Hepatocyte (in vitro differentiated cells): ENCODE measurements at places on chromosomes 11 and 22. TPM values are rescaled to one million over a fixed set of nuclear protein-coding genes. Genes with fewer than 3 reads are reported as not detected.

LRP4 gene
- 7.1 and 8.0 TPM in 2 replicates for total RNA-seq

RCOR2 gene
- 4.3 and 4.4 TPM in 2 replicates for total RNA-seq

GRCh38 chr11:26662916-26663315 lies 58.9 kb downstream of the SLC5A12 start:
- H3K27ac ChIP-seq = no peak overlapping the region
- H3K4me1 ChIP-seq = no peaks in the 10 kb centered on the region
- DNase-seq = no peak
- no peaks in the 10 kb centered on the region for H3K27me3 ChIP-seq
- H3K4me3 ChIP-seq = no peak overlapping the region

- H3K4me1 ChIP-seq = no peaks in the 10 kb centered on the region
- no peak overlapping the region for H3K27ac ChIP-seq
- H3K4me3 ChIP-seq = no peak overlapping the region
- no peak for DNase-seq
These were observed 82.6 kb downstream of the APIP start for GRCh38 chr11:34833602-34834001.

DNA sequence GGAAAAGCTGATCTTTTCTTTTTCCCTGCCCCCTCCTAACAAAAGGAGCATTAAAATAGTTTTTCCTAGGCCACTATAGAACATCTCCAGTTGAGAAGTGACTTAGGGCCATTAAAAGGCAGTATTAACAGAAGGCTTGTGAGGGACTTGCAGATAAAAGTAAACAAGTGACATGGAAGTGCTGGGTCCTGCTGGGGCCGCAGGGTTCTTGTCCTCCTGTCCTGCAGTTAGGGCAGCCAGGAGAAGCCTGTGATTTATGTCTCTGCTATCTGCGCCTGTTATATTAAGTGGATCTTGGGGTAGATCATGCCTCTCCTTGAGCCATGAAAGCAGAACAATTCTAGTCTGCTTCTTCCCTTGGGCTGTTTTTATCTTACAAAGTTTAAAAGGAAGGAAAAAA lies 271.4 kb upstream of the C11orf87 start:
- H3K36me3 ChIP-seq = no peaks in the 10 kb centered on the region
- no peak overlapping the region for H3K4me3 ChIP-seq
- no peaks in the 10 kb centered on the region for H3K27me3 ChIP-seq
- DNase-seq = no peak
- no peaks in the 10 kb centered on the region for H3K4me1 ChIP-seq
- H3K27ac ChIP-seq = no peak overlapping the region

DNA sequence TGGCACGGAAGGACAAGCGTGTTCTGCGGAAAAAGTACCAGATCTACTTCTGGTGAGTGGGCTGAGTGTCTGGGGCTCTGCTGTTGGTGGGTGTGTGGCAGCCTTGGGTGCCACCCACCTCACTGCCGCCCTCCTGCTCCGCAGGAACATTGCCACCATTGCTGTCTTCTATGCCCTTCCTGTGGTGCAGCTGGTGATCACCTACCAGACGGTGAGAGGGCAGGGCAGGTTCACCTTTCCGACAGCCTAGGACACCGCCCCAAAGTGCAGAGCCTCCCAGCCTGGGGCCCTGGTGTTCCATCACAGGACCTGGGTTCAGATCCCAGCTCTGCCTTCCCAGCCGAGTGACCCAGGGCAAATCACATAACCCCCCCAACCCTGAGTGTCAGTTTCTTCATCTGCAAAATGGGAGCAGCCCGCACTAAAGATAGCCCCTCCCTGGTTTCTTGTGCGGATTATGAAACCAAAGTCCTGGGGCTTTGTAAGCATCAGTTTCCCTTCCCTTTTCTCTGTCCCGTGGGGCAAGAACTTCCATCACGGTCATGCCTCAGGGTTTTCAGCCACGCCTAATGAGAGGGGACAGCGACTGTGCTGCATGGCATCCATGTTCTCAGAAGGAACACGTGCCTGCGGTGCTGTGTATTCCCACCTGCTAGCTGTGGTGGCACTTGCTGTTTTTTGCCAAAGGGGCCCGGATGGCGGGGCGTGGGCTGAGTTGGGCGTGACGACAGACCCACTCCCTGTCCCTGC lies 9.8 kb upstream of the TAGLN start:
- H3K36me3 ChIP-seq = no peaks in the 10 kb centered on the region
- H3K27me3 ChIP-seq = no peaks in the 10 kb centered on the region
- H3K27ac ChIP-seq = no peak overlapping the region
- H3K4me1 ChIP-seq = no peaks in the 10 kb centered on the region

DNA sequence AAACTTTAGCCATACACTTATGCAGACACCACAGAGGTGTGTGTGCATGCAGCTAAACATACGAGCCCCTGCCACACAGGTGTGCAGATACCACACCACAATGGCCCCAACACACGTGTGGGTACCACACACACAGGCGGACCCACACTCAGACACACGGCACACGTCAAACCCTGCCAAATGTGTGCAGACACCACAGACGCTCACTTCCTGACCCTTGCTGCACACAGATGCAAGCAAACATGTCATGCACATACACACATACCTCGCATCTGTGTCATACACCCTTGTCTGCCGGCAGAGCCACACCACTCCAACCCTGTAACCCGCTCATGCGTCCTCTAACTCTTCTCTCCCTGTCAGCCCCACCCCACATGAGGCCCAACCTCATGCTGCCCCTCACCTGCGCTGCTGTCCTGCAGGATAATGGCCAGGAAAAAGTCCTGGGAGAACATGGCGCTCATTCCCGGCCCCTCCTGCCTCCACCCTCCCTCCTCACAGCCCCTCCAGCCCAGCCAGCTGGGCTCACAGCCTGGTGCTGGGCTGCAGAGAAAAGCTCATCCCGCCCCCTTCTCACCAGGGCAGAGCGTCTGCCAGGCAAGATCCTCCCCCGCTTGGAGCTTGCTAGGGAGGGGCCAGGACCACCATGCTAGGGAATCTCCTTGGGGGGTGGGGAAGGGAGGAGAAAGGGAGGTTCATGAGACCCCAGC lies 14.2 kb downstream of the SMPD1 start:
- H3K27me3 ChIP-seq = no peaks in the 10 kb centered on the region
- no peak for DNase-seq
- H3K4me1 ChIP-seq = peaks cover 7% of the 10 kb centered on the region
- H3K4me3 ChIP-seq = no peak overlapping the region

MS4A7 gene
- total RNA-seq = 0.16 and 0.60 TPM in 2 replicates

- no peak overlapping the region for H3K4me3 ChIP-seq
- H3K27ac ChIP-seq = no peak overlapping the region
- no peaks in the 10 kb centered on the region for H3K36me3 ChIP-seq
These were observed 1.3 kb downstream of the MRPL23 start for GRCh38 chr11:1948389-1948788.

DNA sequence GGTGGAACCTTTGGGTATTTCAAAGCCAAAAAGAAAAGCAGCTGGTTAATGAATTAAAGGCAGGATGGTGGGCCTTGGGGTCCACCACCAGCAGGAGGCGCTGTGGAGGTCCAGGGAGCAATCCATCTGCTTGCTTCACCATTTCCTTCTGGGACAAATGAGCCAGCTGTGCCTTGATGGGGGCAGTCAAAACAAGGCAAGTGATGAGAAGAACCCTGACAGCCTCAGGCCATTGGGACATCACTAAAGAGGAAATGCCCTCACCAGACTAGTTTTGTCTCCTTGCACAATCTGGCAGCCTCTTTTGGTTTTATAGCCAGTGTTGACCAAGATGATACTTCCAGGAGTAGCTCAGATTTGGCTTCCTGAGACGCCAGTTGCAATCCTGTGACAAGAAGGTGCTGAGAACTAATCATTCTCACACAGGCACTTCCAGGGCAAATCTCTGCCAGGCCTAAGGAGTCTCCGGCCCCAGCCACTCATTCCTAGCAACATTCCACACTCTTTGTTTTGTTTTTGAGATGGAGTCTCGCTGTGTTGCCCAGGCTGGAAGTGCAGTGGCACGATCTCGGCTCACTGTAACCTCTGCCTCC lies 38.2 kb upstream of the WEE1 start:
- peaks cover 18% of the 10 kb centered on the region for H3K4me1 ChIP-seq
- DNase-seq = peak; percentile 59
- no peak overlapping the region for H3K27ac ChIP-seq
- H3K4me3 ChIP-seq = no peak overlapping the region

DNA sequence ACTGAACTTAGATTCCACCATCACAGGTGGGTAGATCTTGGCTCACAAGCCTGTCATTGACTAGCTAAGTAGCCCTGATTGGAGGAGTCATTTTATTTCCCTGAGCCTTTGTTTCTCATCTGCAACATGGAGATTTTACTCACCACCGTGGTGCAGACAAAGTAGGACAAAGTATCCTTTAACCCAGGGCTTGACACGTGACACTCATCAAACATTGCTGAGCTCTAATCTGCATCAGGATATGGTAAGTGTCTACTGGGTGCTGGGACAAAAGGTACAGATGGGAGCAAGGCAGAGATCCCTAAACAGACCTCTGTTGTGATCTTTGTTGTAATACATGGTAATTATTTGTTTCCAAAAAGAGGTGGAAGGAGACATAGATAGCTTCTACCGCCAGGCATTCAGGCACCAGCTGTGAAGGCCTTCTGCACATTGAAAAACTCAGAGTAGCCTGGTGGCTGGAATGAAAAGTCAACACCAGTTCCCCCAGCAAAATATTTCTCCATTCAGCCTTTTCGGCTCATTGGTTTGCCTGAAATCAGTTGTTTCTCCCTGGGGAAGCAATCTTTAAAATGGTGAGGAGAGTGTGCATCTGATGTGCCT lies 18.3 kb upstream of the MICAL2 start:
- peaks cover 38% of the 10 kb centered on the region for H3K4me1 ChIP-seq
- peak; percentile 57 for DNase-seq
- H3K4me3 ChIP-seq = no peak overlapping the region
- H3K27ac ChIP-seq = peak overlapping the region; percentile 84

TMPRSS4 gene
- 10.9 and 12.9 TPM in 2 replicates for total RNA-seq

GRCh38 chr22:33056108-33056507 lies 2.1 kb downstream of the SYN3 start:
- no peak for DNase-seq
- no peaks in the 10 kb centered on the region for H3K36me3 ChIP-seq
- H3K27ac ChIP-seq = no peak overlapping the region
- H3K4me3 ChIP-seq = no peak overlapping the region

CCDC116 gene
- 0.20 and 0.30 TPM in 2 replicates for total RNA-seq

DNA sequence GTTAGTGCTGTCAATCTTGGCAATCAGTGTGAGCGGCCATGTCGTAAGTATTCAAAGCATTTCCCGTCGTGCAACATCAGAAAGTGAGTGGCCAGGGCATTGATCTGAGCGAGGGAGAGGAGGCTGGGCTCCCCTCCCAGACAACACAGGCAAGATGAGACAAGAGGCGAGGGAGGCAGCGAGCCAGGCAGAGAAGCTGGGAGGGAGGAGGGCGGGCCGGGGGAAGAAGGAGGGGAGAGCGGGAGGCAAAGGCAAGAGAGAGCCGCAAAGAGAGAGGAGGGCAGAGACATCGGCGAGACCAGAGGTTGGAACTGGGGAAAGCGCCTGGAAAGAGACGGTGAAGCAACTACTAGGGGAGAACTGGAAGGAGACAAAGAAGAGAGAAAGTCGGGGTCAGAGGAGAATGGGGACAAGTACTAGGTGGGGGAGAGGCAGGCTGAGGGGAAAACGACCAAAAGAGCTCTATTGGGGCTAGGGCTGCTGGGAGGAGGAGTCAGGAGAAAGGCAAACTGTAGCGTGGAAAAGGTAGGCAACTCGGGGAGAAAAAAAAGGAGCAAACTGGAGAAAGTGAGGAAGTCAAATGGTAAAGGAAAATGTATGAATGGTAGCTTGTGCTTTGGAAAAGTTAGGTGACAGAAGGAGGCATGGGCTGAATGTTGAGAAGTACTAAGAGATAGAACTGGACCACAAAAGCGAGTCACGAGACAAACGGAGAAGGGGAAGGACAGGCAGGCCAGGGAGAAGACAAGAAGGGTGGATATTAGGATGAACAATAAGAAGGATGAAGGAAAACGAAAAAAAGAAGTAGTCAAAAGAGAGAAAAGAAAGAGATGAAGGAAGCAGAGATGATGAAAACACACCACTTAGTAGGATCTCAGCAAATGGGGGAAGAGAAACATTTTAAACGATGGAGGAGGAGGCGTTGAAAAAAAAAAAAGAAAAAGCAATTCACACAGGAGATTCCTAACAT lies 130.5 kb upstream of the C11orf58 start:
- H3K27me3 ChIP-seq = peaks cover 31% of the 10 kb centered on the region
- H3K27ac ChIP-seq = peak overlapping the region; percentile 93
- H3K4me1 ChIP-seq = peaks cover 21% of the 10 kb centered on the region
- H3K4me3 ChIP-seq = peak overlapping the region; percentile 92

DNA sequence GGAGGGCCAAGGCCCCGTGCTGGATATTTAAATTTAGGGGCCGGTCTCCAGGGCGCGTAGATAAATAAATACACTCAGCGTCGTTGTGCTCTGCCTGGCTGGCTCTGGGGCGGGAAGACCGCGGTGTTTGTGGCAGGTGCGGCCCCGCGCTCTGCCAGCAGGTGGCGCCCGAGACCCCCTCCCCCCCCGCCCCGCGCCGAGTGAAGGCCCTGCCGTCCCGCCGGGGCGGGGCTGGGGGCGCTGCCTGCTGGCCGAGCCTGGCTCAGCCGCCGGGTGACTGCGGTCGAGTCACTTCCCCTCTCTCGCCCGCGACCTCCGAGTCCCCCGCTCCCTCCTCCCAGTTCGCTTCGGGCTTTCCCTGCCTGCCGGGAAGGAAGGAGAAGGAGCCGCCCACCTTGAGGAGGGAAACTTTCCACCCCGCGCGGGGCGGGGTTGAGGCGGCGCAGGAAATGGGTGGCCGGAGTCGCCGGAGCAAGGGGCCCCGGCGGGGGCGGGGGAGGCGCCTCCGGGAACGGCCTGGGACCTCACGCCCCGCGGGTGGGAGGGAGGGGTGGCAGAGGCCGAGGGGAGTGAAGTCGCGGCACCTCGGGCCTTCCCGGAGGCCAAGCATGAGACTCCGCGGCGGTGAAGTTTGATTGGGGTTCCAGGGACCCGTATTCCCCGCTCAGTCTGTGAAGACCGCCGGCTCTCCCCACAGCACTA lies 1.6 kb upstream of the EHBP1L1 start:
- no peaks in the 10 kb centered on the region for H3K27me3 ChIP-seq
- peaks cover 58% of the 10 kb centered on the region for H3K4me1 ChIP-seq
- H3K36me3 ChIP-seq = no peaks in the 10 kb centered on the region
- H3K4me3 ChIP-seq = peak overlapping the region; percentile 24
- DNase-seq = peak; percentile 95
- peak overlapping the region; percentile 82 for H3K27ac ChIP-seq

DNA sequence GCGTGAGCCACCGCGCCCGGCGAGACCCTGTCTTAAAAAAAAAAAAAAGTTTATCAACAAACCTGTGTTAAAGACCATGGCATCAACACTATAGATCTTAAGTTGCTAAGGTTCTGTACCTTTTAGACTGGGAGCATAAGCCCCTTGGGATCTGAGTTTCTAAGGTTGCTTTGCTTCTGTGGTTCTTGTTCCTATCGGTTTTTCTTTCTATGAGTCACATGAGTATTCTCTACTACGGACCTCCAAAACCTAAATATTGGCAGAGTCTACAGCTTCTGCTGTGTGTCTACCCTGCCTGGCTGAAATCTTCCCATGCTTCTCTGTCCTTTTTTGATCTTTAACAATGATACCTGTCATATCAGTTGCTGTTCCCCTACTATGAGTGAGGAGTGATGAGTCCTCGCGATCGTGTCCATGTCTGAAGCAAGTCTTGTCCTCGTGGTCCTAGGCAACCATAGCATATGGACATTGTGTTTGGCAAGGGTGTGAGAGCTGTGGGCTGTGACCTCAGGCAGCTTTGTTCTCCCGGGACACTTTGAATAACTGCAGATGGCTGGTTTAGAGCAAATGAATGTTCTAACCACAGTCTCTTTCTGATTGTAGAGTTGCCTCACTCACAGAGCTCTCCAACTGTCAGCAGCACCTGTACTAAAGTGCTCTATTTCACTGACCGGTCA lies 9.0 kb upstream of the DLAT start:
- no peaks in the 10 kb centered on the region for H3K27me3 ChIP-seq
- no peak for DNase-seq
- no peaks in the 10 kb centered on the region for H3K4me1 ChIP-seq

EHF gene
- total RNA-seq = 8.6 and 9.0 TPM in 2 replicates
